ENCODE measurements at places on chromosomes 12 and 14. TPM values are rescaled to one million over a fixed set of nuclear protein-coding genes. Genes with fewer than 3 reads are reported as not detected.

ASB2 gene
- total RNA-seq, result 0.28 TPM

CDH24 gene
- total RNA-seq, result 6.2 TPM

TAS2R14 gene
- 1.7 TPM for total RNA-seq

C12orf60 gene
- total RNA-seq, result 0.74 TPM

SLC10A1 gene
- total RNA-seq, result not detected

CCDC197 gene
- not detected for total RNA-seq

NEUROD4 gene
- not detected for total RNA-seq

KDM5A gene
- 49.4 TPM for total RNA-seq

MYF5 gene
- not detected for total RNA-seq

PRB2 gene
- not detected for total RNA-seq

SLC38A4 gene
- total RNA-seq, result 4.2 TPM

FBLN5 gene
- 35.4 TPM for total RNA-seq

HELB gene
- total RNA-seq, result 2.6 TPM

ATL1 gene
- 7.0 TPM for total RNA-seq

STYK1 gene
- total RNA-seq, result 0.14 TPM

POTEM gene
- total RNA-seq, result not detected

Measured in smooth muscle cell of bladder (primary cell).